ENCODE measurements at places on chromosomes 2 and 18.

- no peak for DNase-seq
Observed at GRCh38 chr2:6181926-6182325, 489.7 kb downstream of the SOX11 start.

- no peak for DNase-seq
Observed at GRCh38 chr2:84891355-84892010, 10.6 kb upstream of the TRABD2A start.

GRCh38 chr18:26642440-26643348, 94.3 kb upstream of the KCTD1 start:
- no peak for DNase-seq

GRCh38 chr2:71940695-71941094, 207.0 kb downstream of the CYP26B1 start:
- no peak for DNase-seq

DNA sequence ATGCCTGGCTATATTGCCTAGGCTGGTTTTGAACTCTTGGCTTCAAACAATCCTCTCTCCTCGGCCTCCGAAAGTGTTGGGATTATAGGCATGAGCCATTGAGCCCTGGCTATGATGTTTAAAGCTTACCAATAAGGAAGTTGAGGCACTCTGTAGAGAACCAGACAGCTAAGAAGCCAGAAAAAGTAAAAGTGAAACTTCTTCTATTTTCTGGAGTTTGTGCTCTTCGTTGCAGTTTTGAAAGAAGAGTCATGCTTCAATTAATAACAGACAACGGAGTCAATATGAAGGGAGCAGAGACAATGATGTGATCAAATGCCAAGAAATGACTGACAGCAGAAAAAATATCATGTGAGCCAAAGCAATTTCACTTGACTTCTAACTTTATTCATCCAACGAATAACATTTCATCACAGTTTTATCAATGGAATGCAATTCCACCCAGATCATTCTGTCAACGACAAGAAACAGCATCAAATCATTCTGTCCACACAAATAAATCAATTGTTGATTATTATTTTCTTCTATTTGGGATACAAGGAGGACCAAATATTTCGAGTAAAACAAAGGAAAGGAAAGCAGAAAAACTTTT, 175.5 kb upstream of the CELF4 start:
- DNase-seq, result no peak

GRCh38 chr2:176873403-176873802, 339.2 kb upstream of the HNRNPA3 start:
- DNase-seq, result no peak

DNA sequence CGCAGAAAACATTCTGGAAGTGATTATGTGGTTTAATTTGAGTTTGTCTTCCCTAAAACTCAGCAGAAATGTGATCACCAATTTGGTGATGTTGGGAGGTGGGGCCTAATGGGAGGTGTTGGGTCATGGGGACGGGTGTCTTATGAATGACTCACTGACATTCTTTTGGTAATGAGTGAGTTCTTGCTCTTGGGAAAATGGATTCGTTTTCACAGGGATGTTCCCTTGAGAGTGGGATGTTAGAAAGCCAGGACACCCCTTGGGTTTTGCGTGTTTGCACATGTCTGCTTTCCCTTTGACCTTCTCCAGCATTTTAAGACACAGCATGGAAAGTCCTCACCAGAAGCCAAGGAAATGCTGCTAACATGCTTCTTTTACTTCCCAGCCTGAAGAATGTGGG, 321.5 kb upstream of the NT5C1B start:
- DNase-seq, result peak; percentile 90

DNA sequence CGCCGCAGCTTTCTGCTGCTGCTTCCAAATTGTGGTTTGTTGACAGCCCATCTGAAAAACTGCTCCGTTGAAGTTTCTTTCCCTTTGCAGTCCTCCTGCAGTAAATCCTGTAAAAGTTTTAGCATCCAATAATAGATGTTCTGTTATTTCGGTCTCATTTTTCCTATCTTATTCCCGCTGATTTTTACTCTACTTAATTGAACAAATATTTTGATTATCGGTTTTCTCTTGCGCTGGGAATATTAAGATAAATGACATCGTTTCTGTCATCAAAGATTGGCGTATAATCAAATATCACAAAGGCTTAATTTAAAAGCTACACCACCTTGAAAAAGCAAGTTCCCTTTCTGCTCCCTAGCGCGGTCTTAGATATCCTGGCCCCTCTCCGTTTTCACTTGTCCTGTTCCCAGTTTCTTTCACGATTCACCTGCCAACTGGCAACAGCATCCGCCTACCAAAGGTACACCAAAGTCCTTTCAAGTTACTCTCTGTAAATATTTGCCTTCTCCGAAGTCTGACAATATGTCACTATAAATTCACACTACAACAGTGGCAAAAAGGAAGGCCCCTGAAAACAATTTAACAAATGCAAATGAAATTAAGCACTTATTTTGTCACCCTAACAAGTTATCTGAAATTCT, 1.0 kb upstream of the STRN start:
- no peak for DNase-seq

- DNase-seq, result no peak
Observed at GRCh38 chr18:22816266-22817176, 116.6 kb upstream of the RBBP8 start.

- no peak for DNase-seq
Observed at GRCh38 chr2:70188460-70188859, 2.4 kb downstream of the C2orf42 start.

DNA sequence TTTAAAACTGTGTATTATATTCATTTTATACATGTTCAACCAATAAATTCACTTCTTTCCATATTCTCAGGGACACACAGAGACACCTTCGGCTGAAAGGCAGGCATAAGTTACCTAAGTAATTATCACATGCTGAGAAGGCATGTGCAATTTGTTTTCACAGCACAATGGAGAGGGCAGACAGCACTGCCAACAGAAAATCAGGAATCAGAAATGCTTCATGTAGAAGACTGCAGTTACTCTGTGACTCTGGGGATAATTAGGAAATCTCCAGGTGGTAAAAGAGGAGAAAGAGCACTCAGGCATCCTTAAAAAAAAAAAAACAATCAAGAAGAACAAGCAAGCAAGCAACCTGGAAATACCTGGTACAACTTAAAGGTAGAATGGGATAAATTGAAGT, 49.3 kb downstream of the DSEL start:
- no peak for DNase-seq

DNA sequence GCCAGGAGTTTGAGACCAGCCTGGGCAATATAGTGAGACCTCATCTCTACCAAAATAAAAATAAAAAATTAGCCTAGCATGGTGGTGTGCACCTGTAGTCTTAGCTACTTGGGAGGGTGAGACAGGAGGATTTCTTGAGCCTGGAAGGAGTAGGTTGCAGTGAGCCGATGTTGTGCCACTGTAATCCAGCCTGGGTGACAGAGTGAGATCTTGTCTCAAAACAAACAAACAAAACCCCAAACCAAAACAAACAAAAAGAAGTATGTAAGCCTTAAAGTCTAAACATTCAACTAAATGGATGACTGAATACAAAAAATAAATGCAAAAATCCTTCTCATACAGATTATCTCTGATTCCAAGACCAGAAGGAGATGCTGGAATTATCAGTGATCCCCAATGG, 58.6 kb downstream of the RAB31 start:
- DNase-seq, result no peak

GRCh38 chr2:233764264-233764663, 4.2 kb downstream of the UGT1A1 start:
- peak; percentile 5 for DNase-seq

DNA sequence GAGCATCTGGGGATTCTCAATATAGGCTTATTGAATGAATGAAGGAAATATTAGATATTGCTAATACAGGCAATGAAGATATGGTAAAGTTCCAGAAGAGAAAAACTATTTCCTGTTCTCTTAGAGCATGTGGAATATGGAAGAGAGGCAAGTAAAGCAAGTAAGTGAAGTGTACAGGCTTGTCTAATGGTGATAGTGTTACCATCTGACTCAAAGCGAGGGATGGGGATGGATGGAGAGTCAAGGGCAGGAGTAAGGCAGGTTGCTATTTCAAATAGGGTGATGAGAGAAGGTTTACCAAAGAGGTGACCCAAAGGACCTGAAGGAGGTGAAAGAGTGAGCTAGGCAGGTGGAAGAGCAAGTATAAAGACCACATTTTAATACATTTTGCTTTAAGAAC, 55.2 kb upstream of the SLC38A11 start:
- DNase-seq, result no peak

DNA sequence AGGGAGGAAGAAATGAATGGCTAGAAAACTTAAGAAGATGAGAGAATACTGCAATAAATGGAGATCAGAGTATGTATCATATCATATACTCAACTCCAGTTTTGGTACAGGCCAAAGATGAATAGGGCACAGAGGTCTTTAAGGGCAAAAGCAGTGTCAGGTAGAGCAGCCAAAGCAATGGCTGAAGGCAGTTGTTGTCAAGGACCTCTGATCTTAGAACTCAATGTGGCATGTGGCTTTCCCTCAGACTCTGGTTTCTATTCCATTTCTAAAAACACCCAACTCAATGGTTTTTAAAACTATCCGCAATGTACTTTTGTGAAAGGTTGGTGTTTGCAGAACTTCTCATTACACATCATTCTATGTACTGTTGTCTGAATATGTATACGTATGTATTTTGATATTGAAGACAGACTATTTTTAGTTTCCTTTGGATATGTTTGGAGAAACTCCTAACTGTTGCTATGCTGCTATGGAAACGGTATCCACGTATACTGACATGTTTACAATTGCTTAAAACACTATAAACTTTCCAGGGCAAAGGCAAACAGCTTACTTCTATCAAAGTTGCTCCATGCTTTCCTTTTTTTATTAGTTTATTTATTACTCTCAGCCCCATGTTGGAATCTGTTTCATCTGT, 58.1 kb upstream of the PELI1 start:
- DNase-seq, result no peak

DNA sequence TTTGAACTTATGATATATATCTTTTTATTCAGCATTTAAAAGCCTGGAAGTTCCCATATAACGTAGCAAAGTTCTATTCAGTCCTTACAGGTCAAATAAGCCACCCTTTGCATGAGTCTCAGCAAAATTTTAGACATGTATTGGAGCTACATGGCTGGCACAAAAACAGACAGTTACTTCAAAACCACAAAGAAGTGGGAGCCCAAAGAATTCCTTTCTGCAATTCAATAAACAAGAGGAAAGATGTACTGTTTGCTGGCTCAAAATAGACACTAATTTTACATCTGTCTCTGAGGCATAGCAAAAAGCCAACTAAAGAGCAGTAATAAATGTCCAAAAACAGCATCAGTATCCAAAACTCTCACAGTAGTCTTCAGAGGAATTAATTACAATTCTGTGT, 87.0 kb downstream of the ZEB2 start:
- DNase-seq, result no peak

DNA sequence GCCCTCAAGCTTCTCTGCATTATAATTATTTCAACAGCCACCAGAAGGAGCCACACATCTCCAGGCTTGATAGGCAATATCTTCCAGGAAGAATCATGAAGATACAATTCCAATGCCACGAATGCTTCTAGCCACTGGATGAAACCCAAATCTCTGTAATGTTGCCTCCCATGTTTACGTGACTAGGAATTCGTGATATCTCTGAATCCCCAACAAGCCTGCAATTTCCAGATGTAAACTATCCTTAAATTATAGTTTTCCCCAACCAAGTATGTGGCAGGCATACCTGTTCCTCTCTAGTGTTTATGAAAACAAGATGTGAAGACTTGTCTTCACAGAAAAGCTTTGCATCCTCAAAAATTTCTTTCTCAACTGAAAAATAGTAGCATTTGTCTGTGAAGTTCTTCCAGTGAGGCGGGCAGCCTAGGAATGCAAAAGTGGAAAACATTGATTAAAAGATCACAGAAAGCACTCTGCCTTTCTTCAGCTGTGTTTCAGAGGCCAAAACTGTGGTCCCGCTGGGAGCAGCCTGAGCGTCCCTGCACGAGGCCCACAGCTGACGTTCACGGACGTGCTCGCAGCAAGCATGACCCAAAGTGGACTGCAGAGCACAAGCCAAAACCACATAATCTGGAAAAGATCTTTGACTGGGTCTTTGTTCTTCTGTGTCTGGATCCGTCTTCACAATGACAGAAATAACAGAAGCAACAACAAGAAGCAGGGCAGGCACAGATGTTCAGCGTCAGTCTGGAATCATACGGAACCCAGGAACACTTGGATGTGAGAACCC, 65.1 kb upstream of the THOC1 start:
- no peak for DNase-seq

- DNase-seq, result no peak
Observed at GRCh38 chr2:104660991-104661390, 192.9 kb upstream of the POU3F3 start.

- no peak for DNase-seq
Observed at GRCh38 chr2:120477198-120477597, 131.3 kb downstream of the INHBB start.

GRCh38 chr2:186841940-186842339, 7.0 kb downstream of the ZSWIM2 start:
- peak; percentile 24 for DNase-seq

GRCh38 chr2:21890041-21890440, 766.3 kb downstream of the TDRD15 start:
- no peak for DNase-seq

DNA sequence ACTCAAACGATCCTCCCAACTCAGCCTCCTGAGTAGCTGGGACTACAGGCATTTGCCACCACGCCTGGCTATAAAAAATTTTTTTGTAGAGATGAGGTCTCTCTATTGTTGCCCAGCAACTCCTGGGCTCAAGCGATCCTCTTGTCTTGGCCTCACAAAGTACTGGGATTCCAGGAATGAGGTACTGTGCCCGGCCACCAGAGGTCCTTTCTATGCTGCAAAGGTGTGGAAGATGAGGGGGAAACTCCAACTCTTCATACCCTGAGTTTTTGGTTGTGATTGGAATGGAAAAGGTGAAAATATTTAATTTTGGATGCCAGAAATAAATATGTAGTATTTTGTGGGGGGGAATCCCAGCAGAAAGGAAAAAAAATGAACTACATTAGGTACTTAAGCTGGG, 36.0 kb downstream of the MRPL33 start:
- DNase-seq, result no peak

GRCh38 chr2:39686456-39686855, 20.7 kb downstream of the TMEM178A start:
- DNase-seq, result no peak

GRCh38 chr18:59952283-59953007, 52.6 kb downstream of the PMAIP1 start:
- DNase-seq, result no peak

- DNase-seq, result no peak
Observed at GRCh38 chr2:181859803-181860202, 31.7 kb upstream of the ITPRID2 start.

- DNase-seq, result no peak
Observed at GRCh38 chr2:23532391-23533337, 147.7 kb downstream of the KLHL29 start.

Data from skeletal muscle cell (primary cell).